Hair follicular keratinocyte (primary cell): ENCODE measurements at places on chromosomes 5 and 9. TPM values are rescaled to one million over a fixed set of nuclear protein-coding genes. Genes with fewer than 3 reads are reported as not detected.

The TRPM6 gene
- total RNA-seq = 0.08 and 0.47 TPM in 2 replicates

The MARCHF3 gene
- 1.5 and 2.1 TPM in 2 replicates for total RNA-seq

The MCCC2 gene
- 39.3 and 39.6 TPM in 2 replicates for total RNA-seq

The C1QTNF2 gene
- total RNA-seq = not detected in 2 replicates

The CTNND2 gene
- under 0.01 TPM in 1 of 2 replicates, not detected in the other for total RNA-seq

The EGFLAM gene
- total RNA-seq = 0.31 and 1.1 TPM in 2 replicates

The PCDHA1 gene
- not detected in 2 replicates for total RNA-seq

The LMAN2 gene
- total RNA-seq = 258 and 315 TPM in 2 replicates

The PCDHB16 gene
- 0.16 TPM in 1 of 2 replicates, not detected in the other for total RNA-seq

The CTSV gene
- 26.3 and 29.9 TPM in 2 replicates for total RNA-seq

The PSD2 gene
- 0.08 TPM in 1 of 2 replicates, not detected in the other for total RNA-seq

The PLAC8L1 gene
- total RNA-seq = 0.23 TPM in 1 of 2 replicates, not detected in the other

The SSNA1 gene
- total RNA-seq = 95.3 and 137 TPM in 2 replicates

The LVRN gene
- total RNA-seq = not detected in 2 replicates
